Stimulated activated CD8-positive, alpha-beta memory T cell treated with anti-CD3 and anti-CD28 coated beads, Interleukin-2, amount 100 ng/mL, for 1 hour (primary cell): ENCODE measurements at places on chromosomes 5 and 9.

DNA sequence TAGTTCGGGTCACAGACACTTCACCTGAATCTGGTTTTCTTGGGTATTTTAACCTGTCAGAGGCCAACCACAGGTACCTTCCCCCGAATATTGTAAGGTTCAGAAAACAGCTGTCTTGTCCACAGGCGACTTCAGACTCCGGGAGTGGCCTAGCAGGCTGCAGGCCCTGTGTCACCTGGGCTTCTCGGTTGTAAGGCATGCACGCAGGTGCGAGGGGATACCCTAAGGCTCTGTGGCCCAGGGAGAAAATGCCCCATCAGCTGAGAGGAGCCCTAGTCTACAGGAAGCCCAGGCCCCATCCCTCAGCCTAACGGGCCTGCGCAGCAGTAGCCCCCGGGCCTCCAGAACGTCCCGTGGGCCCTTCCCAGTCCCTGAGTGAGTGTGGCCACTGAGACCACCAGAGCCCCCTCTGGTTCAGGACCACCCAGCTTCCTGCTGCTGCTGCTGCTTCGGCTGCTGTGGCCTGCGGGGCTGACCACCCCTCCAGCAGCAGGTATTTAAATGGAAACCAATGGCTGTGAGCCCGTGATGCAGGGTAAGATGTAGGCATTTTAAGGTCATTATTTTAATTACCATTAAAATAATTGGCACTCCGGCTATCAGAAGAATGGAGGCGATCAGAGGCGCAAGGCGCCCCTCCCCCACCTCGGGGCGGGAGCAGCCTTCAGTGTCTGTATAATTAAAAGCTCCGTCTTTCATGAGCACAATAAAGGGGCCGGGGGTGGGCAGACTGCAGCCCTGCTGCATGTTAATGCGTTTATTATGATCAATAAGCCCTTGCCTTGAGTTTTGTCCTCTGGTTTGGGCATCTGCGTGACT lies 65.4 kb downstream of the PSMB7 start:
- DNase-seq, result no peak

GRCh38 chr5:171092194-171092593 lies 216.9 kb upstream of the TLX3 start:
- DNase-seq, result no peak

GRCh38 chr5:36651761-36652685 lies 45.6 kb downstream of the SLC1A3 start:
- DNase-seq, result no peak

DNA sequence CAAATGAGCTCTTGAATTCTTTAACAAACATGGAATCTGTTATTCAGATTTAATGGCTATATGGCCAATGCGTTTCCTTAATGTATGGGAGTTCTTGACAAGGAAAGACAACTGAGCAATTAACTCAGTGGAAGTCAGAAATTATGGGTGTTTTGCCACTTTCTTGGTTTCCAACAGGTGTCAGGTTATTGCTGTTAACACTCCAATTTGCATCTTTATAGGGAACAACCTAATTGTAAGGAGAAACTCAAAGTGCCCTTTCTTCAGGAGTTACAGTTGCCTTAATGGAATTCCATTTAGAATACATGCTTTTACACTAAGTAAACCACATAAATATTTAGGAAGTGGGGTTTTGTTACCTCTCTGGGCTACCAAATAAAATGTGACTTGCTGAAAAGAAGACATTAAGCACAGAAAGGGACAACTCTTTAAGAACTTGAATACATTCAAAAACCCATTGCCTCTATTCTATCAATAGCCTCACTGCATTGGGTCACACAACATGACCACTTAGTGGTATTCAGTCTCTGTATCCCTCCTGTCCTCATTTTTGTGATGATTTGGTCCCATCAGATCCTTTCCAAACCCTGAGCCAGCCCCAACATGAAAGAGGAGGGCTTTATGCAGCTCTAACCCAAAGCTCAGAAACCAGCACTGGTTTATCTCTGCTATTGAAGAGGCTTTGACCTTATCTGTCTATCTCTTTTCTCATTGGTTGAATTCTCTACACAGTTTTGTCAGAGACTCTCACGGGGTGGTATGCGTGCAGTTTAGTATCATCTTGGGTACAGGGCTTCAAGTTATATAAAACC lies 118.7 kb downstream of the EDIL3 start:
- DNase-seq, result no peak

- DNase-seq, result no peak
Measured at GRCh38 chr5:132257131-132258101, at the start of gene PDLIM4. PDLIM4 (plus strand) TSS chr5:132257696; CDS start chr5:132257735, 39 bp downstream.

DNA sequence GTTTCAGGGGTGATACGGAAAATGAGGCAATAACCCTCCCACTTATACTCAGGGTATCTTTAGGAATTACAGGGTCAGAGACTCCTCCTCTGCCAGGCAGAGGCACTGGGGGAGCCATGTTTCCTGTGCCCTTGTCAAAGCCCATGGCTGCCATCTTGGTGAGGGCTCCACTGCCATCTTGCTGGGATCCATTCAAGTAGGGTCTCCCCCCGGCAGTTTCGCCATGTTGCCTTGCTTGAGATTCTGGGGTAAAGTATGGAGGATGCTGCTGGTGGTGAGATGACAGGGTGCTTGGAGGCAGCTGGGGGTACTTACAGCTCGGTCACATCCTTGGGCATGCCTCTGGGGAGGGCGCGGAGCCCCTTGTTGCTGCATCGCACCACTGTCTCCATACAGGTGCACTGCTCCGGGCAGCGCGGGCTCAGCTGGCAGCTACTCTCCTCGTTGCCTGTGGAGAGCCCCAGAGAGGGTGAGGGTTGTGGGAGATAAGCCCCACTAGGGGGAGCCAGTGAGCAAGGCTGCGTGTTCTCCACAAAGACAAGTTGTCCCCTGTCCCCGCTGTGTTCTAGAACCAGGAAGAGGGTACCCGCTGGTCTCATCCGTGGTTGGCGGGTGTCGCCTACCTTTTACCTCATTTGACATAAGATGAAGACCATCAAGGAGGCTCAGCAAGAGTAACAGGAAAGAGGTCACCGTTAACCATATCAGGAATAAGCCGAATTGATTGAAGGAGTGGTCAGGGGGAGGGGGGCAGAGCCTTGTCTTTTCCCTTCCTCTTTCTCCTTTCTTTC lies 169.0 kb upstream of the PANK3 start:
- DNase-seq, result no peak

GRCh38 chr5:147446523-147446922 lies 63.3 kb downstream of the DPYSL3 start:
- DNase-seq, result no peak

GRCh38 chr5:60806591-60807243 lies 37.4 kb downstream of the ELOVL7 start:
- no peak for DNase-seq

DNA sequence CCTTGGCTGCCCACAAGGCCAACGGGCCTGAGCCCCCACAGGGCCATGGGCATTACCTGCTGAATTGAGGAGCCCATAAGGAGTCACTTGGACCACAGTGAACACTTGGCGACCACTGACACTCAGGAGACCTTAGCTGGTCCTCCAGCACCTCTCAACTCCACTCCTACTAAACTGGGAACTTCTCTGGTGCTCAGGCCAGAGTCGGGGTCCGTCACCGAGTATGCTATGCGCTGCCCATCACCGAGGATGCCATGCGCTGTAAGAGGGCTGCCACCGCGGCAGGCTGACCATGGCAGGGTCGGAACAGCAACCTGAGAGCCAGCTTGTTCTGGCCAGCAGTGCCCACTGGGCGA lies 600 bp upstream of the SQSTM1 start:
- DNase-seq, result no peak

DNA sequence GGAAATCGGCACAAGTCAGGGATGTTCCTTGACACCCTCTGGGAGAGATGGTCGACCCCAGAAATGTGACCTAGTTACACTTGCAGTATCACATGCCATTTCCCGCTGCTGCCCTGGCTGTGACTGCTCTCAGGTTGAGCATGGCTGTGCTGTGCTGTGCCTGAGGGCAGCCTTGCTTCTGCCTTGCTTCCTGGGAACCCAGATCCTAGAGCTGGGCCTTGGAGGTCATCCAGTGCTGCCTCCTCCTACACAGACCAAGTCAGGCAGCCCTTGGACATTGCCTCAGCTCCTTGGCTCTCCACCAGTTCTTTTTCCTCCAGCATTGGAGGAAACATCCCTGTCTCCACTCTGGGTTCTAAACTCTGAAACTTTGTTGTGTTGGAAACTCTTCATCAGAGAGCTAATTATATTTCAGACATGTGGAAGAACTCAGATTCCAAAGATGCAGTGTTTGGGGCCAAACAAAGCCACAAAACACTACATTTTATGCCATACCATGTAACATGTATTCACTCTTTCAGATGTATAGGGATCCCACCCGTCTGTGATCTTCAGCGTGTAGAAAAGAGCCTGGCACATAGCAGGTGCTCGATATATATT lies 6.1 kb downstream of the MAMDC2 start:
- DNase-seq, result no peak

- DNase-seq, result no peak
Measured at GRCh38 chr9:107711542-107711941, 222.0 kb upstream of the KLF4 start.
